ENCODE measurements at places on chromosomes 16 and 17.

GRCh38 chr16:56183266-56183665, 8.0 kb upstream of the GNAO1 start:
- no peak for DNase-seq

DNA sequence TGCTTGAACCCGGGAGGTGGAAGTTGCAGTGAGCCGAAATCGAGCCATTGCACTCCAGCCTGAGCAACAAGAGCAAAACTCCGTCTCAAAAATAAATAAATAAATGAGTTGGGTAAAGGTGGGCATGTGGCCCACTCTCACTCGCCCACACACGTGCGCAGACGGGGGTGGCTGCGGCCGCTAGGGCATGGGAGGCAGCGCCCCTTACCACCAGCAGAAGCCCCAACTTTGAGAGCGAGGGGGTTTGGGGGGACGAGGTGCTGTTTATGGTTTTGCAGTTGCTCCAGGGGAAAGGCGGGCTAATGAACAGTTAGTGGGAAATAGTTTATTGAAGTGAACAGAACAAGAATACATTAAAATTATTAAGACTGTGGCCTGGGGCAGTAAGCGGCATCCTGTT, 14.9 kb upstream of the RBFOX3 start:
- no peak for DNase-seq

DNA sequence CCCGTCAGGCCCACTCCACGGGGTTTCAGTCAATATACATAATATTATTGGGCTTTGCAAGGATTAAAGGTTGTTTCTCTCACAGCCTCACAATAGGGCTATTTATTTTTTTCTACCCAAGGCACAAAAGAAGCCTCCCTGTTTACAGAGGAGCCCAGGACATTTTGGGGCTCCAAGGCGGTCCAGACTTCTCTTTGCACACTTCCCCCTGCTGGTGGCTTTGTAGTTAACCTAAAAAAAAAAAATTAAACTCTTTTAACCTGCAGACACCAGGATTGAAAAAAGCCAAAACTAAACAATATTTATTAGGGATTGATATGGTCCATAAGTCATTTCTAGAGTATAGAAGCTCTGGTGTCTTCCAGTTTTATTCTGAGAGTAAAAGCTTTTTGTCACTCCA, 169.7 kb upstream of the ZFHX3 start:
- DNase-seq: no peak

GRCh38 chr16:10412935-10413601, 27.2 kb downstream of the ATF7IP2 start:
- no peak for DNase-seq

- no peak for DNase-seq
Measured at GRCh38 chr17:51668155-51668962, 408.0 kb downstream of the UTP18 start.

GRCh38 chr17:45784293-45784740, at the start of gene CRHR1:
TSS of gene CRHR1 (plus strand) at chr17:45784320. CDS start at chr17:45784545, 225 bp downstream.
- no peak for DNase-seq

- DNase-seq: no peak
Measured at GRCh38 chr16:14310519-14310991, 239.4 kb downstream of the MRTFB start.

DNA sequence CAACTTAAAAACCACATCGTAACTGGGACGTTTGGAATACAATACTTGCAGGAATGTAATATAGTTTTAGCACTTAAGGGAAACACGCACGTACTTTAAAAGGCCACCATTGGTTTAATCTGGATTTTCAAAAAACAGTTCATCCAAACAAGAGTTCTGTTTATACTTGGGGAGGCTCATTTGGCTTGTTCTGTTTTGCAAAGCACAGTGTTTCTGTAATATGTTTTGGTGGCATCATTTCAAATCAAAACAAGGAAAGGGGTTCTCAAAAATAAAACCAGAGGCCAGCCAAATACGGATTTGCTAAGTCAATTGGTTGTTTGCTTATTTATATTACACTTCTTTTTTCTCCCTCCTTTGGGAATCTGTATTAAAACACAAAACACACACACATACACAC, 656.1 kb upstream of the SOX9 start:
- no peak for DNase-seq

- DNase-seq: no peak
Measured at GRCh38 chr17:58352596-58353388, 791 bp upstream of the SUPT4H1 start.

DNA sequence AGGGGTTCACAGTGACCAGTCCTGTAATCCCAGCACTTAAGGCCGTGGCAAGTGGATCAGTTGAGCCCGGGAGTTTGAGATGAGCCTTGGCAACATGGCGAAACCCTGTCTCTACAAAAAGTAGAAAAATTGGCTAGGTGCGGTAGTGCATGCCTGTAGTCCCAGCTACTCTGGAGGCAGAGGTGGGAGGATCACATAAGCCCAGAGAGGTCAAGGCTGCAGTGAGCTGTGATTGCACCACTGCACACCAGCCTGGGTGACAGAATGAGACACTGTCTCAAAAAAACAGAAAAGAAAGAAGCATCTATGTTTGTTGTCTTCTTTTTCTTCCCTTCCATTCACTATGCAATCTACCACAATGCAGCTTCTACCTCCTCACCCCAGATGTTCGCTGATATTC, 151.9 kb upstream of the RBL2 start:
- no peak for DNase-seq

- no peak for DNase-seq
Measured at GRCh38 chr16:70417661-70418060, 21.2 kb downstream of the ST3GAL2 start.

DNA sequence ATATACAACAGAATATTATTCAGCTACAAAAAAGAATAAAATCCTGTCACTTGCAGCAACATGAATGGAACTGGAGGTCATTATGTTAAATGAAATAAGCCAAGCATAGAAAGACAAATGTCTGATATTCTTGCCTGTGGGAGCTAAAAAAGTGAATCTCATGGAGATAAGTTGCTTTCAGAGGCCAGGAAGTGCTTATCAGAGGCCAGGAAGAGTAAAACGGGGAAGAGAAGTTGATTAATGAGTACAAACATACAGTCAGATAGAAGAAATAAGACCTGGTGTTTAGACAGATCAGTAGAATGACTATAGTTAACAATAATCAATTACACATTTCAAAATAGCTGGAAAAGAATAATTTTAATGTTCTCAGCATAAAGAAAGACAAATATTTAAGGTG, 54.4 kb upstream of the CPHXL start:
- no peak for DNase-seq

DNA sequence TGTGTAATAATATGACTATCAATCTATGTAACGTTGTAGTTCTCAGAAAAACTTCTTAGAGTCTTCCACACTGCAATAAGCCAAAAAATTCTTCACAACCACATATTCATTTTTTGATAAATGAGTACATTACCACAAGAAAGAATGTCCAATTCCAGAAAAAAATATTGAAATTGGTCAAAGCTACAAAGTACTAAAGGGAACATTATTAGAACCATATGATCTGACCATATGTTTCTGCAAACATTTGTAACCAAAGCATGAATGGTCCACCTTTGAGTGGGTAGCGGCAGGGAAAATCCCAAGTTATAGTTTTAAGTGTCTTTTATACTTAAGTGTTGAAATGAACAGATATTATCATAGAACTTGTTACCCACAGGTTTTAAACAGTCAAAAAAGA, 71.7 kb upstream of the NACA2 start:
- DNase-seq: no peak

Measured in stimulated activated CD8-positive, alpha-beta memory T cell treated with anti-CD3 and anti-CD28 coated beads, Interleukin-7, amount 100 ng/mL, for 48 hours (primary cell).